Activated naive CD4-positive, alpha-beta T cell (primary cell): ENCODE measurements at places on chromosomes 6 and 20.

DNA sequence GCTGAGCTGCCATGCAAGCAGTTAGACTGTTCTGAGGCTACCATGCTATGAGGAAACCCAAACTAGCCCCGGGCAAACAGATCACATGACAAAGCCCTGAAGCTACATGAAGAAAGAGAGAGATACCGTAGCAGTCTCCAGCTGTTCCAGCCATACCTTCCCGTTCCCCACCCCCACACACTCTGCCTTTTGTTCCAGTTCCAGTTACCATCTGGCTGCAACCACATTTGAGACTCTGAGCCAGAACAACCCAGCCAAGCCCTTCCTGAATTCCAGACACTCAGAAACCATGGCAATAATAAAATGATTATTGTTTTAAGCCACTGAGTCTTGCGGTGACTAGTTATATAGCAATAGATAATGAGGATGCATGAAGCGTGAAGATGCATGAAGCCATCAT lies 28.3 kb downstream of the RIN2 start:
- no peak for DNase-seq

DNA sequence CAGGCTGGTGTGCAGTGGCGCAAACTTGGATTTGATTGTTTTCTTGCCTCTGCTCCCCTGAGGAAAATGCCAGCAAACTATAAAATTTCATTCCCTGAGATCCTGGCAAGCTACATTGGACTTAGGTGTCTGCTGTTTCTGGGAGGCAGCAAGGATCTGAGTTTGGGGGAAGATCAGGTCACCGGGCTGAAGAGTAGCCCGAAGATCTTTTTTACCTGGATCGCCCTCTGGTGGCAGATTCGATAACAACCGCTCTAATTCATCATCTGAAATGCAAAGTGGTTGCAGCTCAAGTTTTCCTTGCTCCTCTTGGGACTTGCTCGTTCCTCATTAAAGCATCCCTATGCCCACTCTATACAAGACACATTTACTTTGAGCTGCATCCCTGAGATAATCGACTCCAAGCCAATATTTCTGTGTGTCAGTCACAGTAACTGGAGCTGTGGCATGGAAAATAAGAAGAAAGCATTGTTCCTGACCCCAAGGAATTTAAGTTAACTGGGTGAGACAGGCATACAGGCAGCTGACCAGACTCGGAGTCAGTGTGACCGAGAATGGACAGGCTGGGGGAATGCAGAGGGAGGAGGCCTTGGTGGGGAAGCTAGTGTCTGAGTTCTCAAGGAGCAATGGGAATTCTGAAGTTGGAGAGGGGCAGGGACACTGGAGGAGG lies 131.8 kb upstream of the PROKR2 start:
- DNase-seq: no peak

GRCh38 chr20:51125105-51125504 lies 102.2 kb upstream of the KCNG1 start:
- DNase-seq: no peak

GRCh38 chr20:32574296-32575226 lies 10.6 kb downstream of the NOL4L start:
- DNase-seq: no peak

DNA sequence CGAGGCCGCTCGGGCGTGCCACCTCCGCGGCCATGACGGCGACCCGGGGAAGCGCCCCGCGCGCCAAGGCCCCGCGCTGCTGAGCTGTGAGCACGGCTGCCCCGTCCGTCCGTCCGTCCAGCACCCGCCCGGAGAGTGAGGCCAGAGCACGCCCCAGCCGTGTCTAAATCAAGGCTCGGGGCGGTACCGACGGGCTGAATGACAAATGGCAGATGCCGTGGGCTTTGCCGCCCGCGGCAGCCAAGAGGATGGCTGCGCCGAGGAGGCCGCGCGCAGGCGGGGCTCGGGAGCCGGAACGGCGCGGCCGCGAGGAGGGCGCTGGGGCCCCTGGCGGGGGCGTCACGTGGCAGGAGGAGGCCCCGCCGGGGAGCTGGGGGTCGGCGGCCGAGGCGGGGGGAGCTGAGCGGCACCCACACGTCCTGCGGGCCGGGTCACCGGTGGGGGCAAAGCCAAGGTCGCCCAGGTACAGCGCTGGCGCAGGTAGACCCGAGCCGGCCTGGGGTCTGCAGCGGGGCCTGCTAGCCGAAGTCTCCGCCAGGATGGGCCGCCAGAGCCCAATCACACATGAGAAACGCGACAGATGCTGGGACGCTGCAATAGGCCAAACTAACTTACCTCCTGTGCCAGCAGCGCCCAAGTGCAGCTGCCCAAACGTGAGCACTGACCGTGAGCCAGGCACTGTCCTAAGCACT lies at the start of gene PLAGL1:
Gene PLAGL1 (minus strand): TSS at position 140 of the 692 bp plus-strand sequence. CDS start 60,123 bp downstream, outside the sequence.
- DNase-seq: no peak

GRCh38 chr6:105492706-105493673 lies 90.1 kb upstream of the PREP start:
- DNase-seq: no peak

GRCh38 chr6:15143086-15143485 lies 102.8 kb upstream of the JARID2 start:
- DNase-seq: no peak

- no peak for DNase-seq
Observed at GRCh38 chr20:48339190-48339985, 488.4 kb downstream of the PREX1 start.

DNA sequence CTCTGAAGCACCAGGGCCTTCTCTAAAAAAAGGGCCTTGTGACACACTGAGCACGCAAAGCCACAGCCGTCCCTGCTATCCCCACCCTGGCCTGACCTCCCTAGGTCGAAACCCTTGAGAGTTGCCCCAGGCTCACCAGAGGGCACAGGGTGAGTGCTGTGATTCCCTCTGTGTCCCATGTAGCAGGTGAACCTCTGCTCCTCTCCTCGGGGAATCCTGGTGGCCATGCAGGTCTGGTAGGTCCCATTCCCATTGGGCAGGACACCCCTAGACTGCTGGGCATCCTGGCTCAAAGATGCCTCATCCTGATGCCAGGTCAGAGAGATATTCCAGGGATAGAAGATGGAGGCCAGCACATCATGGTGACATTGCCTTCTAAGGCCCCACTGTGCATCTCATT lies 20.9 kb downstream of the HLA-F start:
- no peak for DNase-seq

DNA sequence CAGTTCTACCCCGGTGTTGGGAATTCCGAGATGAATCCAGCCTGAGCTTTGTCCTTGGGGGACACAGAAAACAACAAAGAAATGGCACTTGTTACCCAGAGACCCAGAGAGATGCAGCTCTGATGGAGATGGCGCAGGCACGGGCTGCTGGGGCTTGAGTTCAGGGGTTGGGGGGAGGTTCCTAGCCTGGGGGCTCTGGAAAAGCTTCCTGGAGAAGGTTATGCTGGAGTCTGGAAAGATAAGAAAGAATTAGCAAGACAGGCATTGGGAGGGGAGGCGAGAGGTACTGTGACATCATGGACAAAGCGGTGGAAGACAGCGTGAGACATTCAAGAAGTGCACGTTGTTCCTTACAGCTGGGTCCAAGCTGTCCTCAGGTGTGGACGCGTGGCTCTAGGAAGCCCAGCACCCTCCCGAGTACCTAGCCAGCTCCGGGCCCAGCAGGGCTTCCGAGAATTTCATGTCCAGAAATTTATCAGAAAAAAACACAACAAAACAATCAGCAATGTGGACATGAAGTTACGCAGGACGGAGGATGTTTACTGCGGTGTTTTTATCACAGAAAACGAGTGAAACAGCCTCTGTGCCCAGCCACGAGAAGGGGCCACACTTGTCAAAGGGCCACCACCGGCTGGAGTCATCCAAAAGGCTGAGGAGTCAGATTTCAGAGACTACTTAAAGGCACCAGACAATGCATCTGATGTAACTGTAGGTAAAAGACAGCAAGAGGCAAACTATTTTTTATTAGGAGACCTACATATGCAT lies 39.5 kb downstream of the C20orf203 start:
- no peak for DNase-seq

- DNase-seq: no peak
Observed at GRCh38 chr20:64044484-64045247, 4.8 kb downstream of the SOX18 start.

DNA sequence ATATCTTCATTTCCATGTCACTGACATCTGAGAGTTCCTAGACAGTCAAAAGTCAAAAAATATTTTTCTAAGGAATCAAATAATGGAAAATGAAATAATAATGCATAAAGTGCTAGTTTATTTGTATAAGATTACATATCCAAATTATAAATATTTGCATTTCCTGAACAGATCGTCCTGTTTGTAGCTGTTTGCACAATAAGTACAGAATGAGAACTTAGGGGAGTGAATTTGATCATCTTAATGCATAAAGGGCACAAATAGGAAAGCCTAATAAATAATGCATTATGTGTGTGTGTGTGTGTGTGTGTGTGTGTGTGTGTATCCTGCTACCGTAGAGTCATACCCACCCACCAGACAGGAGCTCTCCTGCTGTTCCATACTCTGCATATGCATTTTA lies 521.0 kb upstream of the EPHA7 start:
- DNase-seq: no peak

DNA sequence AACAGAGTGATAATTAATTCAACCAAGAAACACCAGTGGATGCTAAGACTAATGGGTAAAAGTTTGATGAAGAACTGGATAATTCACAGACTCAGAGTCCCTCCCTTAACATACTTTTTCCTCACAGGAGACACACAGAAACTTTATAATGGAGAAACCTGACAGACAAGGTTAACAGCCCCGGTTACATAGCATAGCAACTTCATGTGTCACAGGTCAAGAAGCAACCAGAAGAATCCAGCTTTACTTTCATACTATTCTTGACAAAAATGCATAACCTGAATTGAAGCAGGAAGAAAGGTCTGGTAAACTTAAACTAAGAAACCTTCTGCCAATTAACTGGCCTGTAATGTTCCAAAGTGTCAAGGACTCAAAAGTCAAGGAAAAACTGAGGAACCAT lies 375.9 kb downstream of the RNF144B start:
- no peak for DNase-seq

DNA sequence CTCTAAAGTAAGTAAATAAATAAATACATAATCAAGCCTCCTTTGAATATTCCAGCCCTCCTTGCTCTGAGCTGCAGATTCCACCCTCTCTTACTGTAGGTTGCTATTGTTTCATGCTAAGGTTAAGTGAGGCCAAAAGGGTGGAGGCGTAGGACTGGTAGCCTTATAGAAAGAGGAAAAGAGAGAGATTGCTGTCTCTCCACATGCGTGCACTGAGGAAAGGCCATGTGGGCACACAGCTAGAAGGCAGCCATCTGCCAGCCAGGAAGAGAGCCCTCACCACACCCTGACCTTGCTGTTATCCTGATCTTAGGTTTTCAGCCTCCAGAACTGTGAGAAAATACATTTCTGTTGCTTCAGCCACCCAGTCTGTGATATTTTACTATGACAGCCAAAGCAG lies 87.4 kb upstream of the SHLD1 start:
- no peak for DNase-seq

- DNase-seq: no peak
Observed at GRCh38 chr6:44356487-44356886, 14.0 kb downstream of the SPATS1 start.

DNA sequence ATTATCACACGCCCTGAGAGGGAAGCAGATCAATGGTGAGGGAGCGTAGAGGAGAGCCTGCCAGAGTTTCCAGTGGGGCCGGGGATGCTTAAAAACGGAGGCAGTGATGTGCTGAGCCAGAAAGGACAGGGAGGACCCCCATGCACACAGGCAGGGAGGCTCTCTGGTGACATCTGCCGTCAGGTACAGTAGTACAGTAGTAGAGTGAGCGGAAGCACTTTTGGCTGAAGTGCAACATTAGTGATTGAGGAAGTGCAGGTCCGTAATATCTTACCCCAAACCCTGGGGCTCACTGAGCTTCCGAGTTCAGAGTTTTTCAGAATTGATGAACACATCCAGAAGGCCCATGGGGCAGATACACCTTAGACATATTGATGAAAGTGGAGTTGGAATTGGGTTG lies 42.1 kb downstream of the GFRA4 start:
- DNase-seq: no peak

- no peak for DNase-seq
Observed at GRCh38 chr20:3846378-3846739, 275 bp upstream of the MAVS start.

DNA sequence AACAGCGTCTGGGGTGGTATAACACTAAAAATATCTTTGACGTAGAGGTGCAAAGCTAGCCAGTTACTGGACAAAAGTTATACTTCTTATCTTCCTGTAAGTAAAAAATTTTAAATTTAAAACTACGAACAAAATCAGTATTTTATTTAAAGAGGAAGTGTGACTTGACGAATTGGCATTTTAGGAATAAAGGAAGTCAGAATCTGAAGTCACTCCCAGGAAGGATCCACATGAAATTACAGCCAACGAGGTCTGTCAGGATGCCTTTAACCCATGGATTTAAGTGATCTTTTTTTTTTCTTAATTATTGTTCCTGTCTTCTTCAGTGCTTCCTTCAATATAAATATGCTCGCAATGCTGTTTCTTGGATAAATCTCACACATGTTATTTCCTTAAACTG lies 27.2 kb upstream of the SNX9 start:
- DNase-seq: no peak

GRCh38 chr6:84150705-84151104 lies 76.7 kb downstream of the CEP162 start:
- DNase-seq: no peak

DNA sequence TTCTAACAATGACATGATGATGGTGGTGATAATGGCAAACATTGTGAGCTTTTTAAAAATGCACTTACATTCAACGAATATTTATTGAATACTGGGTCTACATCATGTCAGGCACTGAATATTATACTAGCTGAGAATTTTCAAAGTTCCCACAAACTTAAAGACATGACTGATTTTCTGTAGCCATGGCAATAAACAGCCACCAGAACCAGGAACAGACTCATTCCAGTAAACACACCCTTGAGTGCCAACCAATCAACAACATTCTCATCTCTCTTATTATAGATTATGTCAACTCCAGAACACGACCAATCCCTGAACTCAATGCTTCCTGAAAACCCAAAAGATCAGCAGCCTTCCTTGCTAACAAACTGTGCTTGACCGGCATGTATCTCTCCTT lies 212.4 kb upstream of the RUNX2 start:
- DNase-seq: no peak

DNA sequence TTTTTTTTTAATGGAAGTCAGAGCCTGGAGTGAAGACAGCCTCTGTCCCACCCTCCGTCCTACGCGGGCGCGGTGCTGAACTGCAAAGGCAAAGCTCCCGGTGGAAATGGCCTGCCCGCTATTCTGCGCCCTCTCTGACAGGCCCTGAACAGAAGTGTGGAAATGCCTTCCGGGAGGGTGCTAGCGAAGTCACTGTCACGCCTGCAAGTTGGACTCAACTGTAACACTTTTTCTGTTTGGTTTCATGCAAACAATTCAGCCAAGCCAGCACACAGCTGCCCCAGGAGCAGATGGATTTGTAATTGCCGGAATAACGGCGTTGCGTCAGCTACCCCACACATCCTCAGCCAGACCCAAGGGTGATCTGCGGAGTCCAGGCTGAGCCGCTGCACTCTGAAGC lies 107.6 kb downstream of the PSMB1 start:
- no peak for DNase-seq

GRCh38 chr6:63802606-63803206 lies 167.1 kb downstream of the PHF3 start:
- DNase-seq: no peak

DNA sequence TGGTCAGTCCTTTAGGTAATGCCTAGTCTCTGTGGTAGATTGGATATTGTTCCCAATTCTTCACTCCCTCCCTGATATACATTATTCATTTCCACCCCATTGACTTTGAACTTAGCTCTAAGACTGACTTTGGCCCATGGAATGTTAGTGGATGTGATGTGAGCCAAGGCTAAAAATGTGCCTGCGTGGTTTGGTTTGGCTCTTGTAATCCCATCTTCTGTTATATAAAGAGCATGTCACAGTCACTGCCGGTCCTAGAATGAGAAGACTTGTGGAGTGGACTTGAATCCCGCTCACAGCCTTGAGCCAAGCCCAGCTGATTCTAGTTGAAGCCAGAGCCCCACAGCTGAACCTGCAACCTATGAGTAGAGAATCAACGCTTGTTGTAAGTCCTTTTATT lies 23.6 kb upstream of the DNAAF9 start:
- DNase-seq: no peak
